ENCODE measurements at places on chromosomes 5 and 9.
A peak's percentile ranks its signal among the peaks of the same experiment; 100 is the strongest.

DNA sequence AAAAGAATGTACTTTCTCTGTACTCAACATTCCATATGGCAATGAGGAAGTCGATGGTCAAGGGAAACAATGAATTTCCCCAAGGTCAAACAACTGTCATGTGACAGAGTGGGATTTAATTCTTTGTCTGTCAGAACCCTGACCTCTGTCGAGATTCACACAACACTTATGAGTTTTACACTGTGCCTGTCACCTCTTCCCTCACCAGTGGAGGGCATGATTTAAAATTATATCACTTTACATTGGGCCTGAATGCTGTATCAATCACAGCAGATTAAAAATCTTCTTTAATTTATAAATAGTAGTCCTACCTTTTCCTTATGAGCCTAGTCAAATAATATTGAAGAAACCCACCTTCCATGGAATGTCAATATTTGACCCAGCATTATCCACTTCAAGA lies 276.7 kb downstream of the CDH10 start:
- DNase-seq: no peak

DNA sequence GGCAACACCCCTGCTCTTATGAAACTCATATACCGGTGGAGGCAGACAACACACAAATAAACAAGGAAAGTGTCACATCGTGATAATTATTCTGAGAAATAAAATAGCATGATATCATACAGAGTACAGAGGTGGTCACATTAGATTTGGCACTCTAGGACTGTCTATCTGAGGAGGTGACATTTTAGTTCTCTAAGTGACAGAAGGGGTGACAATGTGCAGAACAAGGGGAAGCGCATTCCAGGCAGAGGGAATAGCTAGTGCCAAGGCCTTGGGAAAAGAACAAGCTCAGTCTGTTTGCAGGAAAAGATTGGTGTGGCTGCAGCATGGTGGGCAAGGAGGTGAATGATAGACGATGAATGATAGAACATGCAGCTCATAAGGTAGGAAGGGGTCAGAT lies 12.7 kb upstream of the IRF1 start:
- DNase-seq: no peak

GRCh38 chr5:35860686-35861085 lies 4.0 kb downstream of the IL7R start:
- DNase-seq: no peak

DNA sequence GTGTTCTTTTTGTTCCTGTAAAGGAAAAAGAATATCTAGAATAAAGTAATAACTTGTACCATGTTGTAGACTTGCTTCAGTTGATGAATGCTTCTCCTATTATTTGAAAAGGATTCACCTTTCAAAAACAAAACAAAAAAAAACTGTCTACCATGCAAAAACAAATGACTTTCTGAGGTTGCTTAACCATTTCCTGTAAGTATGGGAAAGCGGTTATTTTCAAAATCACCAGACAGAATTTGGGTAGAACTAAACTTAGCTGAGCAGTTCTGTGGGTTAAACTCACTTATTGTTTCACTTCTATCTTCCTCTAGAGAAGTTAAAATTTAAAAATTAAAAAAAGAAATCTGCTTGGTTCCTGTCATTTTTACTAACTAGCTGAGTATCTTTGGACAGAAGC lies 25.2 kb downstream of the LNPEP start:
- no peak for DNase-seq

DNA sequence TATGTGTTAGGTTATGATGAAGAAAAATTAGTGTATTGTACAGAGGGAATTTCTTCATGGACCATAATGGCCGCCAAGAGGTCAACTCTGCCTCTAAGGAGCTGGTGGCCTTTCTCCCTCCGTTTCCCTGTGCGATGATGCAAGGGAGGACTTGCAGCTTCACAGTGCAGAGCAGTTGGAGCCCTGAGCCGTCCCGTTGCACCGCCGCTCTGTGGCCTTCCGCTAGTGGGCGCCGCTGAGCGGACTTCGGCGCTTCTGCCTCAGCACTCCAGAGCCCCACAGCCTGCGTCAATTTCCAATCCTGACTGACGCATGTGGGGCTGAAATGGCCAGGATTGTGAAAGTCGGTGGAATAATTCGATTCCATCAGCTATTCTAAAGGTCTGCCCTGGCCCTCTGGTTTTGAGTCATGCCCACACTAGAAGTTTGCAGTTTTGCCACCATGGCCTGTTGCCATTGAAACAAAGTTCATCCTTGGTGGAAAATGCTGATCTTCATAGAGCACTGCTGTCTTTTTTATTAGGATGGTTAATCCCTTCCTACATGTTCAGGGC lies 22.7 kb upstream of the LECT2 start:
- DNase-seq: peak; percentile 55

DNA sequence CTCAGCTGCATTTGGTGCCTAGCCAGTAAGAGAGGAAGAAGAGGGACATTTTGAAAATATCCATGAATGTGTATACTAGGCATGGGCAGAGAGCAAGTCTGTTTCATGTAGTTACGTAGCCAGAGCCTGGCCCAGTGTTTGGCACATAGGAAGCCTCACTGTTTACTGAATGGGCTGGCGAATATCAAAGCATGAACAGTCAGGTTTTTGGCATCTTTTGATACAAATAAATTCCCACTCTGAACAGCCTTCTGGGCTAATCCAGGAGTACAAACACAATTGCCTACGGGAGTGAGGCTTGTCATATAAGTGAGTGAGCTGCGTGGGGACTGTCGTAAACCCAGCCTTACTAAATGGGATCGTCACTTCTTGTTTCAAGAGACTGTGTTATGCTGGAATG lies 253.1 kb upstream of the PANK3 start:
- no peak for DNase-seq

GRCh38 chr9:110156416-110156815 lies 51.5 kb downstream of the C9orf152 start:
- DNase-seq: no peak

DNA sequence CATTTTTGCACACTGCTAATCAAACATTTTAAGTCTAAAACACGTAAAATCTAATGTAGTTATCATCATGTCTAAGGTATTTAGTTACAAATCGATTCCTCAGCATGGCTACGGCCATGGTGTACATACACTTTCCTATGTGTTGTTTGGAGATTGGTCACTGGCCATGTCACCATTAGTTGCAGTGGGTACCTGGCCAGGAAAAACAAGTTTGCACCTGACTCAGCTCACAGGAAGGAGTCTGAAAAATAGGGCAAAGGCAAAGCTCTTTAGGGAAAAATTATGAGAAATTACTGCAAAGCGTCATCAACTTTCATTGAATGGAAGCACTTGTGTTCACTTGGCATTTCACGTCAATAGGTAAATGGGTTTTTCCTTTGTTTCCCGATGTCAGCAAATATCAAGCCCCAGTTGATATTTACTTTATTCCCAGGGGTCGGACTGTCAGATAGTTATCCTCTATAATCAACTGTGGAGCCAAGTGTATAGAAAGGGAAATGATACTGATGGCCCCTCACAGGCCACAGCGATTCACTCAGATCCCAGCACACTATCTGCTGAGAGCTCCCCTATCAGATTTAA lies 626.0 kb upstream of the ADAMTS16 start:
- no peak for DNase-seq

DNA sequence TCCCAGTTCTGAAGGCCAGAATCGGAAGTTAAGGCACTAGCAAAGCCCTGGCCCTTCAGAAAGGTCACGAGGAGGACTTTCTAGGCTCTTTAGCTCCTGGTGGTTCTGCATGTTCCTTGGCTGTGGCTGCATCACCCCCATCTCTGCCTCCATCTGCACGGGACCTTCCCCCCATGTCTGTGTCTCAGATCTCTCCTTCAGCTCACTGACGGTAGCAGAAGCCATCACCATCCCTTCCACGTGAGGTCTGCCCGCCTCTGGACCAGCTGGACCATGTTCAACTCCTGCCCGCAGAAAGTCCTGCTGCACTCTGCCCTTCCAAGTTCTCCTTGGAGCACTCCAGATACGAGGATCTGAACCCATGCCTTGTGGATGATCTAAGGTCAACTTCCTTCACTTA lies 242.9 kb upstream of the IRX1 start:
- no peak for DNase-seq

DNA sequence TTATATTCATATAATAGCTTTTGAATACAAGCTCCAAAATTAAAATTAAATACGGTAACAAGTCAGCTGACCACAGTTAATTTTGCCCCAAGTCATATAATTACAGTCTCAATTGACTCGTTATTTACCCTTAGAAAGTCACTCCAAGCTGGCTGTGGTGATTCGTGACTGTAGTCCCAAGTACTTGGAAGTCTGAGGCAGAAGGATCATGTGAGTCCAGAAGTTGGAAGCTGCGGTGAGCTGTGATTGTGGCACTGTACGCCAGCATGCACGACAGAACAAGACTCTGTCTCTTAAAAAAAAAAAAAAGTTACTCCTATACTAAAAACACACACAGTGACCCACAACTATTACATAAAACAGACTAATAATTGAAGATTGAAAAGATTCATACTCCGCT lies 31.6 kb upstream of the DTWD2 start:
- no peak for DNase-seq

DNA sequence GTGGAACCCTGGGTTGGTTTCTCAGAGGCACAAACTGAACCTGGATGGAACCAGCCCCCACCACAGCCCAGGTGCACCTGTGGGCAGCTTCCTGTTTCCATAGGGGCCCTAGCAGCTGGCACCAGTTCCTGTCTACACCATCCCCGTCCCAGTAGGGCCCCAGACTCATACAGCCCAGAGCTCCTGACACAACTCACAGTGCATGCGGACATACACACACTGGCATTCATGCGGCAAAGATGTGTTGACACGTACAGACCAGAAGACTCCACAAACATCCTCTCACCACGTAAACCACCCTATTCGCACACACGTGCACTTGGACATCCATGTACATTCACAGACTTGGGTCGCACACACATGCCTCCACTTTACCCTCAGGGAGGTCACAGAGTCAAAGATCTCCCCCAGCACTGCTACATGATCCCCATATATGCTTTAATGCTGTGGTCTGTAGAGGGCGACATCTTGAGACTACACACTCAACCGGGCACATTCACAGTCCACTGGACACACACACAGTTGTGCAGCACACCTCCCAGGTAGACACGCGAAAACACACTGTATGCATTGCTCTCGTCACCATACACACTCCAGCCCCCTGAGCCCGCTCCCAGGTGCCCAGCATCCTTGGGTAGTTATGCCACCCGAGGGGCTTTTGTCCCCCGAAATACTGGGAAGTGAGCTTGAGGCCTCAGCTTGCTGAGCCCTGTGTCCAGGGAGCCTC lies 22.4 kb downstream of the CXXC5 start:
- DNase-seq: peak; percentile 10

GRCh38 chr9:133117271-133118178 lies 3.5 kb downstream of the RALGDS start:
- no peak for DNase-seq

GRCh38 chr5:31866166-31866565 lies 227.2 kb downstream of the PDZD2 start:
- no peak for DNase-seq

DNA sequence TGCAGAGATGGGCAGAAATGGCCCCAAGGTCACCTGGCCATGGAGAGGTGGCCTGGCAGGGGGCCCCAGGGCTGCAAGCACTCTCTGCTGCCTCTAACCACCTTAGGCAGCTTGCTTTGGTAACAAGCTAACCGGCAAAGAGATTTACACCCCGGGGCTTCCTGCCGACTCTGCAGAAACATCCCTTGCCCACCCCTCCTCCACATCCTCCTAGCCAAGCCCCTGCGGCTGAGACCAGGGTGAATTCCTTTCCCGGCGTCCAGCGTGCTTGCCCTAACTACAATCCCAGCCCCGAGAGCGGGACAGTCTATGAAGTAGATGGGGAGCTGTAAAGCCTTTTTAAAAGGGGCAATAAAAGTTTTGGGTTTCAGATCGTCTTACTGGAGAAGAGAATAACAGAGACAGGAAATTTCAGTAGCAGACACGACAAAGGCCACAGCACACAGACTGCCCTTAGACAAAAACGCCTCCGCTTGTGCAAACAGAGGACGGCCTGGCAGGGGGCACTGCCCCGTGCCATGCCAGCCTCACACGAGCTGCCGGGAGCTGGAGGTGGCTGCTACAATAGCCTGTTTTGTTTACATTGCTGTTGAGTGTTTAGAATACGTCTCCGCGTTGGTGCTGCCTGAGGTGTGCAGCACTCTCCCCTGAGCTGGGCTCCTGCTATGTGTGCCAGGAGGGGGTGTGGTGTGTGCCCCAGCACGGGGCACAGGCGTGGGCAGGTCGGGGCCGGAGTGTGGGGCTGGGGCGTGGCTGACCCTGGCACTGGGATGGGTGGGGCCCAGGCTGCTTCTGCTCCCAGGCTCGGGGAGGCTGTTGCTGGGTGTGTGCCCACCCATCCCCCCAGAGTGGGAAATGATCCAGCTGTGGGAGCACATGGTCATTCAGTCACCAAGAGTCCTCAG lies 15.3 kb downstream of the MYMK start:
- DNase-seq: no peak

DNA sequence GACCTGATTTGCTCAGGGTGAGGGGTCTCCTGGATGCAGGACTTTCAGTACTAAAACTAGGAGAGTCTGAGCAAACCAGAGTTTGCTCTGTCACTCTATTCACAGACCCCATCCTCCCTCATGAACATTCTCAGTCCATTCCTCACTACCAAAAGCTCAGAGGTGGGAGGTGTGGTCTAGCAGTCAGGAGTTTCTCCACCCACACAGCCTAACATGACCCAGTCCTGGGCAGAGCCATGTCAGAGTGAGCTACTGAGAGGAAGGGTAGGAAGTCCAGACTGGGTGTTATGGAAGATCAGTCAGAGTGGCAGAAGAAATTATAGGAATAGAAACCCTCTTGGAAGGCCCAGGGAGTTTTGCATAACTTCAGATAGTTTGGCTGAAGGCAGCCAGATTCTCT lies 113.3 kb upstream of the GRAMD2B start:
- no peak for DNase-seq

DNA sequence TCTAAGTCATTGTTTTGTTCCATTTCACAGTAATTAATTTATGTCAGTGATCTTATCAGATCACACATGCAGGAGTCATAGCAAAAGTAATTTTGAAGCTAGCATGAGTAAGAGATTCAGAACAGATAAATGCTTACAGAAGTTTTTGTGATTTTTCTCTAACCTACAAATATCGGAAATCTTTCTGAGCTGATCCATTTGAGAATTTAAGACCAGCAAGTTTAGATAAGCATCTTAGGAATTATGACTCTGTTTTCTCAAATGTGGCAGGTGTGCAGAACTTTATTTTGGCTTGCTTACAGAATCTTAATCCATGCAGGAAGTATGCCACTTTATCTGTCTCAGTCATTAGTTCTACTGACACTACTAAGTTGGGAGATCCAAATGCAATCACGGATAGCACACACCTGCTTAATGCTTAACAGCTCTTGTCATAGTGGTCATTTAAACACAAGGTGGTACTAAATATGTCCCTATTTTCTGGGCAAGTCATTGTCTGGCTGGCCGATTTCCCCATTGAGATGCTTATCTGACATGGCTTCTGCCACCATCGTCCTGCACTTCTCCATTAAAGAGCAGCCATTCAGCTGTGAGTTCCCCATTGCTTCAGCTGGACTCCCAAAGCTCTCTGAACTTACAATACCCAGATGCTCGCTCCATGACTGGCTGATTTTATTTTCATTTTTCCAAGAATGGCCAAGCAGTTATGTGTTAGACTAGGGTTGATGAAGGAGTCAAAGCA lies 305.4 kb upstream of the NUDT12 start:
- DNase-seq: no peak
